ENCODE measurements at places on chromosomes 7 and 10.

- DNase-seq: no peak
These were observed 149.1 kb downstream of the GRID1 start for GRCh38 chr10:86217371-86218080.

- DNase-seq: peak; percentile 9
These were observed 62.6 kb downstream of the ADK start for GRCh38 chr10:74213571-74214162.

DNA sequence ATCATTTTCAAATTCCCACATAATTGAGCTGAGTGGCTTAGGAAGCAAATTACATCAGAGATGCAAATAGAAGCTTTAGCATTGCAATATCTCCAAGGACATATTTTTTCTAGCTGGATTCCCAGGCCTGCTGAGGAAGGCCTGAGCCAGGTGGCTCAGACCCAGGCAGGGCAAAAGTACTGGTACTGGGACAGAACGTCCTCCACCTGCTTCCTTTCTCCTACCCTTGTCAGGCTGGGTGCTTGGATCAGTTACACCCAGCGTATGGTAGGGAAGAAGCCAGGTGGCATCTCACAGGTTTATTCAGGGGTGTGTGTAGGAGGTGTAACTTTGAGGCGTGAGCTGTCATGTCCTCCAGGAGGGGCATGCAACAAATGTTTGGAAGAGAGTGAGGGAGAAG, 3.0 kb upstream of the PANK1 start:
- no peak for DNase-seq

- DNase-seq: peak; percentile 16
These were observed 55.1 kb downstream of the CYCS start for GRCh38 chr7:25069900-25070443.

DNA sequence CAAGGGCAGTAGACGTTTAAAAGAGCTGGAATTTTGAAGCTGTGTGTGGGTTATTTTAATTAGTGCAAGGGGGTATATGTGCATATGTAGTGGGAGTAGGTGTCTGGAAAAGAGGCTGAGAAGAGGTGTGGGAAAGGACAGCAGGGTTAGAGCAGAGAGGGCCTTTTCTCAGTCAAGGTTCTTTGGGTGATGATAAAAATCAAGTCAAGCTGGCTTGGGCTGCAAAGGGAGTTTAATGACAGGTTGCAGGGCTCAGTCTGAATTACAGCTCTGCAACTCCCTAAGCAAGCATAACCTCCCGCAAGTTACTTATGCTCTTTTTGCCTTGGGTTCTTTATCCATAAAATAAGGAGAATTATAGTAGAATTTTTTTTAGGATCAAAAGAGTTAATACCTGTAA, 83.5 kb downstream of the RELN start:
- no peak for DNase-seq

GRCh38 chr10:43327171-43327570, 44.3 kb upstream of the FXYD4 start:
- DNase-seq: no peak

DNA sequence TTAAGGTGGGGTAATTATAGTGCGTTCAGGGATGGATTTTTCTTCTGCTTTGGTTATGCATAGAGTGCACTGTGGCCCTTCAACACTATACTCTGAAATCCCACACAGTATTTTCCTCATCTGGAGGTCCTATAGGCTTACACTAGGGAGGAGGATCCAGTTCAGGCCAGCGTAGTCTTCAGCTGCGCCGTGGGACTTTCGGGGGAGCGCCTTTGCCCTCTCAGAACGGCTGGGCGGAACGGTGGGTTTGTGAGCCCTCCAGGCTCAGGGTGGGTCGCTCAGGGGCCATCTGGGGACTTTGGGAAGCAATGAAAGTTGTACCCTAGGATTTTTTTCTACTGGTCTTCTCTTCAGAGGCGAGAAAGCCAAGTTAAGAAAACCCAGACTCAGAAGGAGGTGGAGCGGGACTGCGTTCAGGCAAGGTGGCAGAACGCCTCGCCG, 652 bp upstream of the VPS26A start:
- no peak for DNase-seq

DNA sequence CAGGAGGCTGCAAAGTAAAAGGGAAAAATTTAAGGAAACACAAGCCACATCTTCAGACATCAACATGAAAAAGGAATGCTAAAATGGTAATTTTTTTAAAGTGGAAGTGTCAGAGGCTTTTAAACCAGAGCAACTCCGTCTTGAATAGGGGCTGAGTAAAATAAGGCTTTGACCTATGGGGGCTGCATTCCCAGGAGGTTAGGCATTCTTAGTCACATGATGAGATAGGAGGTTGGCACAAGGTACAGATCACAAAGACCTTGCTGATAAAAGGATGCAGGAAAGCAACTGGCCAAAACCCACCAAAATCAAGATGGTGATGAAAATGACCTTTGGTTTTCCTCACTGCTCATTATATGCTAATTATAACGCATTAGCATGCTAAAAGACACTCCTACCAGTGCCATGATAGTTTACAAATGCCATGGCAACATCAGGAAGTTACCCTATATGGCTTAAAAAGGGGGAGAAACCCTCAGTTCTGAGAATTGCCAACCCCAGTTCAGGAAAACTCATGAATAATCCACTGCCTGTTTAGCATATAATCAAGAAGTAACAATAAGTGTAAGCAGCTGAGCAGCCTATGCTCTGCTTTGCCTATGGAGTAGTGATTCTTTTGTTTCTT, 128.3 kb downstream of the SKAP2 start:
- no peak for DNase-seq

GRCh38 chr10:34535872-34536271, 279.2 kb downstream of the PARD3 start:
- DNase-seq: no peak

GRCh38 chr7:156450473-156450872, 190.1 kb upstream of the RNF32 start:
- no peak for DNase-seq

DNA sequence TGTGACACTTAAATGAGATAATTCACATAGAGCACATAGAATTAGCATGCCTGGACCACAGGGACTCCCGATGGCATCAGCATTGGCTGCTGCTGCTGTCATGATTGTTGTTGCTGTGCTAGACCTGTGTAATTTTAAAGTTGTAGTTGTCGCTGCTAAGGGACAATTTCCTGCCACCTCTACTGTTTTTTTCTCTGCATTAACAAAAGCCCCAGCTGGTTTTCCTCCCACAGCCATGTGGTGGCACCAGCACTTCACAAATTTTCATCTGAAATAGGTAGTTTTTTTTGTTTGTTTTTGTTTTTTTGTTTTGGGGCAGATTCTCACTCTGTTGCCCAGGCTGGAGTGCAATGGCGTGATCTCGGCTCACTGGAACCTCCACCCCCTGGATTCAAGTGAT, 25.4 kb upstream of the PRXL2A start:
- DNase-seq: no peak

DNA sequence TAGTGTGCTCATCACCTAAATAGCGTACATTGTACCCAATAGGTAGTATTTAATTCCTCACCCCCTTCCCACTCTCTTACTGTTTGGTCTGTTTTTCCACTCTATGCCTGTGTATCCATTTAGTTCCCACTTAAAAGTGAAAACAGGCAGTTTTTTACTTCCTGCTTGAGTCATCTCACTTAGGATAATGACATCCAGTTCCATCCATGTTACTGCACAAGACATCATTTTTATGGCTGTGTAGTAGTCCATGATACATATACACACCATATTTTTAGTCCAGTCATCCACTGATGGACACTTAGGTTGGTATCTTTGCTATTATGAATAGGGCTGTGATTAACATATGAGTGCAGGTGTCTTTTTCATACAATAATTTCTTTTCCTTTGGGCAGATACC, 10.1 kb downstream of the STK17A start:
- no peak for DNase-seq

- no peak for DNase-seq
These were observed 9.6 kb downstream of the ZKSCAN5 start for GRCh38 chr7:99514050-99514449.

DNA sequence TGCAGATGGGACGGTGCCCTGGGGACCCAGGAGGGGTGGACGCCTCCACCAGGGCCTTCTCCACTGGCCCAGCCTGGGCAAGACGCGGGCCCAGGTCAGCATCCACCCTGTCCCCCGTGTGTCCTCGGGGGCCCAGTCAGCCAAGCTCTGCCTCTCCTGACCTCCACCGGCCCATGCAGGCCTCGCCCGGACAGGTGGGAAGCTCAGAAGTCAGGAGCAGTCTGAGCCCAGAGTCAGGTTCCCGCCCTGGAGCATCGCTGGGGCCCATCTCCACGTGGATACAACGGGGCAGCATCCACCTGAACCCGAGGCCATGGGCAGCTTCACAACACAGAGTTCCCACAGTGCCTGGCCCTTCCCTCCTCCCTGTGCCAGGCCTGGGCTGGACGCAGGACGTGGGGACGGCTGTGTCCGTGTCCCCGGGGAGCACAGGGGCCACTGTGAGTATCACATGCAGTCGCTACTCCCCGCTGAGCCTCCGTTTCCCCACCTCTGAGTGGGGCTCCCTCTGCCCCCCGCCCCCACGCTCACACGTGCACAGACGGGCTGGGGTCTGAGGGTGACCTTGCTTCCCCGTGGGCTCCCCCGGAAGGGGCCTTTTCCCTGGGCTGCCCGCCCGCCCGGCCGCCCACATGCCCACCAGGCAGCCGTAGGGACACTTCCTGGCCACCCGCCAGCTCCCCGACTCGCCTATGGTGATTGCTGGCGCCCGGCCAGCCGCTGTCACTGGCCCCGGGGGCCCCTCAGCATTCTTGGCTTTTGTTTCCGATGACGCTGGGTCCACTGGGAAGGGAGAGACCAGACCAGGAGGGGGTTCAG, 64.3 kb downstream of the PDGFA start:
- no peak for DNase-seq

- DNase-seq: no peak
These were observed 287.8 kb upstream of the CDC14C start for GRCh38 chr7:48636391-48637015.

DNA sequence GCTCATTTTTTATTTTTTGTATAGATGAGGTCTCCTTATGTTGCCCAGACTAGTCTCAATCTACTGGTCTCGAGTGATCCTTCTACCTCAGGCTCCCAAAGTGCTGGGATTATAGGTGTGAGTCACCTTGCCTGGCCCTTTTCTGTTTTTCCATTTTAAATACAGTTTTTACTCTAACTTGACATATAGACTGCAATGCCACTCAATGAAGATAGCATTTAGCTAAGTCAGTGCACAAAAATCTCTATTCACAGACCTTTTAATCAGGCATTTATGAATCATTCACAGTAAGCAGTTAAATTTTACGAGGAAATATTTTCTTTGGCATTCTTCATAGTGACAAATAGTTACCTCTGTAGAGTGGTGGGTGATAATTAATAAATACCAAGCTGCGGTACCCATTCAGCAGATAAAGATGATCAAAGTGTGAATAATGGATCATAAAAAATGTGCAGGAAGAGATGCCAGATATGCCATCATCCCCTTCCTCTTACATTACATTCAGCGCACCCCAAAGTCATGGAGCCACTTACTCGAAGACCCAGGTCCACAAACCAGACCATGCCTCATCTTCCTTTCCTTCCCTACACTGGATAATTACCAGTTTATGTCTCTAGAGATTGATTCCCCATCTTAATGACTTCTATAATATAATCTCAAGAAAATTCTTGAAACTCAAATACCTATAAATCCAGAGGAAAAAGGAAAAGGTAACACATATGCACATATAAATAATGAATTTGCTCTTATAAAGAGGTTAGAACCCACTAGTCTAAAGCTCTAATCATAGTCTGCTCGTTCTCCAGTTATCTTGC, 56.0 kb downstream of the UBE2H start:
- no peak for DNase-seq

DNA sequence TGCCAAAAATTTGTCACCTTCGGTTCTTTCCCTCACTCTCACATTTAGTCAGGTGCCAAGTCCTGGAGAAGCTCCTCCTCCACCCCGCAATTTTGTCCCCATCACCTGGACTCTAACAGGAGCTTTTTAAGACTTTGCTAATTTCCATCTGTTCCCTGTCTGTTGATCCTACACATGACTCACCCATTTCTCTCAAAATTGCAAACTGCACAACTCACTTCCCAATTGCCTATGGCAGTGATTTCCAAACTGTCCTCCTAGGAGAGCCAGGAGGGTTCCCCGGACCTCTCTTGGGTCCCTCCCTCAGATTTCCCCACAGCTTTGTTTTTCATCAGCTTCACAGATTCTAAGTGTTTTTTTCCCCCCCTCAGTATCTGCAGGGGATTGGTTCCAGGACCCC, 120.3 kb downstream of the WNT2 start:
- DNase-seq: no peak

GRCh38 chr10:121753726-121754476, 155.7 kb upstream of the FGFR2 start:
- no peak for DNase-seq

DNA sequence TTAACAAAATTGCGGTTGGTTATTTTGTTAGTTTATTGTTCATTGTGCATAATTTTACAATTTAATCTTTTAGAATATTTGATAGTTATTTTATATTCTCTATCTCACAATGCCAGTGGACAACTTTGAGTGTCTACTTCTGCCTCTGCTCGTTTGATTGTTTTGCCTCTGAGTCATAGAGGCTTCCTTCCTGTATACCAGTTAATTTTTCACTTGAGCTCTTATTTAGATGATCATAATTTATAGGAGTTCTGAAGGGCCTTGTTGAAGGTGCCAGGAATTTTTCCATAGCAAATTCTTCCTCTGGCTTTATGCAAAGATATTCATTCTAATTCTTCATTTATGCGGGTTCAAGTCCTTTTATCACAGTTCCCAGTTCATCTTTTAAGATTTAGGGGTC, 5.2 kb upstream of the MALRD1 start:
- DNase-seq: no peak

DNA sequence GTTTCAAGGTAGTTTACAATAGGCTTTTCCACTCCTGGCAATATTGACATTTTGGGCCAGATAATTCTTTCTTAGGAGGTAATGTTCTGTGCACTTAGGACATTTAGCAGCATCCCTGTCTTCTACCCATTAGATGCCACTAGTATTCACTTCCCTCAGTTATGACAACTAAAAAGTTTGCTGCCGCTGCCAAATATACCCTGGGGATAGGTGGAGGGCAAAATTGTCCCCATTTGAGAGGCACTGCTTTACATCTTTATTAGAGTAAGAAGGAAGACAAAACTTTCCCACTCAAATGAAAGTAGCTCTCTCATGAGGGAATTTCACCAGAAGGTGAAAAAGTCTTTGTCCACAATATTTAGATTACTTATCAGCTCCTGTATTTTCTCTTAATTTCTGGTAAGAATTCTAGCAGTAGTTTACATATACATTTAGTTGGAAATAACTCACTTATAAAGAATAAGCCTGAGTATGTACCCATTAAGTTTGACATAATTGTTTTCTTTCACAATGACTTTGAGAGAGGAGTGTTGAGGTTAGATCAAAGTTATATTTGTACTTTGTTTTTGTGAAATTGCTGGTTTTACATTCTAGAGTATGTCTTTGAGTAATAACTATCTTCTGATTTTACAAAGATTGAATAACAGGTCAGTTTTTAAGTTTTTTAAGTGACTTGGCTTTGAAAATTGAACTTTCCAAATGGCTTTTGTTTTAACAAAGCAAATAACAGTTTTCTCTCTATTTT, 46.0 kb downstream of the HELLS start:
- DNase-seq: no peak

GRCh38 chr10:33460505-33461294, 126.2 kb upstream of the NRP1 start:
- no peak for DNase-seq

- no peak for DNase-seq
These were observed 126.6 kb upstream of the GNAI1 start for GRCh38 chr7:80008039-80008438.
